NCI-H187 (cell line): ENCODE measurements at places on chromosomes 5 and 9.

- DNase-seq, result no peak
Observed at GRCh38 chr5:32504329-32504988, 59.9 kb upstream of the ZFR start.

- DNase-seq, result no peak
Observed at GRCh38 chr9:134602547-134603362, 38.8 kb upstream of the COL5A1 start.

DNA sequence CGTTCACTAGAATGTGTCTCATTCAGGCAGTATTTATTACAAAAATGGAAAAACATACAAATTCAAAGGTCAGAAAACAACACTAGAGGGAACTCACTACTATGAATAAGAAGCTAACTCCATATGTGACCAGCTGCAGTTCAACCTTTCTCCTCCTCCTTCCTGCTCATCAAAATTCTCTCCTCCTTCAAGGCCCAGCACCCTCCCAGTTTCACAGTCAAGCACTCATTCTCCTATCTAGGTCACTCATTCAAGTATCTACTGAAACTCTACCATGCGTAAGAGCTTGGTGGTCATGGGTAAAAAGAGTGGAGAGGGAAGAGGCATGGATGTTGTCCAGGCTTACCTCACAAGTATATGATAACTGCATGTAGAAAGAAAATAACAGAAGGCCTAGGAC, 27.7 kb downstream of the ECPAS start:
- no peak for DNase-seq

- DNase-seq, result no peak
Observed at GRCh38 chr5:66239034-66239433, 94.9 kb downstream of the SREK1 start.

- DNase-seq, result no peak
Observed at GRCh38 chr5:41925555-41925951, 472 bp downstream of the FBXO4 start.

- DNase-seq, result no peak
Observed at GRCh38 chr9:95477441-95477840, 39.3 kb downstream of the PTCH1 start.

- DNase-seq, result no peak
Observed at GRCh38 chr9:130275156-130275555, 9.6 kb downstream of the HMCN2 start.

DNA sequence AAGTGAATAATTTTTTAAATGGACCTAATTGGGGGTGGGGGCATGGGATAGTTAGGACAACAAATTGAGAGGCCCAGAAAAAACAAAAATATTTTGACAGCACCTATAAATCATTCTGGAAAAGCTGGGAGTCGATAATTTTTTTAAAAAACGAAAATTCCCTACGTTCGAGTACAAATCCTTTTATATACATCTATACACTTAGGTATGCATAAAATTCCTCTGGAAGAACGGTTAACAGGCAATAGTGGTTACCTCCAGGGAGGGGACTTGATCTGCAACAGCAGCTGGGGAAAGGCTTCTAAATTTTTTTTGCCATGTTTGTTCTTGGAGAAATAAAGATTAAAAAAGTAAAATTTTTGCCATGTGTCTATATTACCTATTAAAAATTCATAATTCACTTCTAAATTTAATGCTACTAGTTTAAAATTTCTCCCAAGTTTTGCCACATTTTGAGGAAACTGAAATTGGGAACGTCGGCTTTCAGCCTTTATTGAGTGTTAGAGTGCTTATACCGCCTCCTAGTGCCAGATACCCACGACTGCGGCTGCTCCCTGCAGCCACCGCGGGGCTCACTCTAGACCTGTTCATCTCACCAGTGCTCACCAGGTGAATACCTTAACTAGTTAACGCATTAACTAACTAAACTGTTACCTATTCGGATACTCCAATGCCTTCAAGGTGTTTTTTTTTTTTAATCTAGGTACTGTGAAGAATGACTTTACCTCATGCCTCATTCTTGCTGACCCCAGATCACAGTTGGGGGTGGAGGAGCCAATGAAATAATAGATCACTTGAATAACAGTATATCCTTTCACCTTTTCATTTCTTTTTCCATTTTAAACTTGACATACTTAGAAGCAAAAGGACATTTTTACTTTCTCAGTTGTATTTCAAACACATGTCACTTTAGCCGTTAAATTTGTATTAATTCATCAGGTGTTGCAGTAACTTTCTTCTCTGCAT, 1.8 kb upstream of the BHMT start:
- DNase-seq, result no peak

DNA sequence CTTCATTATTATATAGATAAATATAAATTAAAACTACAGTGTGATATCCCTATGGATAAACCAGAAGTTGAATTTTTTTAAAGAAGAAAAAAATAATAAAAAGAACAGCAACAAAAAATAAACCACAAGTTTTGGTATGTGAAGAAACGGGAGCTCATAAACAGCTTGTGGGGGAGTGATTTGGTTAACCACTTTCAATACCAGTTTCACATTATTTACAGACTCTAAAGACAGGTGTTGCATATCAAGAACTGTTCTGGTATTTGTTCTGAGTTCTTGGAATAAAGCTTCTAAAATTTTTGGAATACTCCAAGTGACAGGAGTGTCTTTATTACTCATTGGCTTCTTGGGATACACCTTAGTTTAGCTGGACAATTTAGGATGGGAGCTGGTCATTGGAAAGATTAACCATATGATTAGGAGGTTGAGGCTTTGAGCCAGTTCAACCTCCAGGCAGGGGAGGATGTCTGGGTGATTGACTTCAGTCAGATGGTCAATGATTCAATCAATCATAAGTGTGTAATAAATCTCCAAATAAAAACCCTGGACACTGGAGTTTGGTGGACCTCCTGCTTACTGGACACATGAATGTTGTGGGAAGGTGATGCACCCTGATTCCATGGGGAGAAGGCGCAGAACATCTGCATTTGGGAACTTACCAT, 2223.1 kb upstream of the C9orf72 start:
- no peak for DNase-seq

DNA sequence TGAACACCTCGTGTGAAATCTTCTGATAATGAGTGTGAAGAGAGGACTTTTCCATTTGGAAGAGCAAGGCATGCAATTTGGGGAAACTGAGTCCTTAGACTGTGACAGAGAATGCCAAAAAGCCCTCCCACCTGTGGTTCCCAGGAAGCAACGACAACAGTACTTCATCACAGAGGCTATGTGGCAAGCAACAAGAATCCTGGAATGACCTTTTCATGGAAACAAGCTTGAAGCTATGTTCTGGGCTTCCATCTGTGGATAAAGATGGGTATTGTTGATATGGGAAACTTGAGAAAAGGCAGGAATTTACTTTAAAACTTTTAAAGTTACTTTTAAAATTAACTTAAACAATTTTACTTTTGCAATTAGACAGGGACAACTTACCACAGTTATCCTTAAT, 131.2 kb upstream of the ANKH start:
- no peak for DNase-seq

GRCh38 chr5:43279548-43280274, 33.5 kb downstream of the HMGCS1 start:
- no peak for DNase-seq

GRCh38 chr5:10552183-10553143, 11.4 kb upstream of the ANKRD33B start:
- DNase-seq, result no peak

GRCh38 chr9:83238871-83239640, 176.1 kb upstream of the RASEF start:
- peak; percentile 35 for DNase-seq
